ENCODE measurements at places on chromosomes 11 and 22.

DNA sequence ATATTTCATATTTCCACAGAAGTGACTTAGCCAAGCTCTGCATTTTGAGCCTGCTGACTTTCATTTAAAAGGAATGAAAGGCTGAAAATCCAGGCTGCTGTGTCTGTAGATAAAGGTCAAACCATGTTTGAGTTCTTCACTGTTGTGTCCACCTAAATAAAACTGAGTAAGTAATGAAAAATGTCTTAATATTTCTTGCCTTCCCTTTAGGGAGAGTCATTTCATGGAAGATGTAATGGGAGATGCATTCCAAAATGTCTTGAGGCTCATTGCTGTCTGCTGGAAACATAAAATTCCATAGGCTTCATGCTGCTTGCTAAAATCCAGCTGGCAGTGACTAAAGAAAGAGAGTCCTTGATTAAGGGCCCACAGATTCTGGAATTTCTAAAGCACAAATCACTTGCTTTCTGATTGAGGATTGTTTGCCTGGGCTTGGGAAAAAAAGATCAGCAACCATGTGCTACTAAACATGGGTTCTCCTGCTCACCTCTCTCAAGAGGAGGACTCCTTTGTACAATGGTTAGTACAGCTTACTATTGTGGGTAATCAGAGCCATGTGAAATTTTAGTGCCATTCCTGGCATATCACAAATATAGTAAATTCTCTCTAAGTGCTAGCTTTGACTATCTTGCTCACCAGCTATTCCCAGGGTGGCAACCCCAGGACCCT is 56.9 kb downstream of the PANX1 start:
- no peak for DNase-seq

- no peak for DNase-seq
These were observed 31.7 kb downstream of the POU2F3 start for GRCh38 chr11:120271672-120272071.

DNA sequence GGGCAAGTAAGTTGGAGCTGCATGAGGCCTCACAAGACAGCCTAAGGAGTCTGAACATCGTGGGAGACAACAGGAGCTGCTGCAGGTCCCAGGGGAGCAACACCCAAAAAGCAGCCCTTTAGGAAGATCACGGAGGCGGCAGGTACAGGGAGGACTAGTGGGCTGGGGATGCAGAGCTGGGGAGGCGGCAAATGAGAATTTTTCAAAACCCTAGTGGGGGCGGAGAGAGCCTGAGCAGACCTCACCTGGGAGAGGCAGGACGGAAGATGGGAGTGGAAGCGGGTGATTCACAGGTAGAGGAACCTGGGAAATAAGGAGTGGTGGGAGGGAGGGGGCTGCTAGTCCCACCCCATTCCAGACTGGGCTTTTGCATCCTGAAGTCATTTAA is 42.1 kb downstream of the DKK3 start:
- DNase-seq, result no peak

GRCh38 chr11:28457481-28458065 is 349.4 kb downstream of the METTL15 start:
- no peak for DNase-seq

GRCh38 chr22:37345863-37346504 is 63.7 kb downstream of the CYTH4 start:
- DNase-seq, result no peak

GRCh38 chr11:115164774-115165173 is 339.4 kb downstream of the CADM1 start:
- DNase-seq, result peak; percentile 50

- no peak for DNase-seq
These were observed 90.1 kb downstream of the PDHX start for GRCh38 chr11:35006389-35007128.

DNA sequence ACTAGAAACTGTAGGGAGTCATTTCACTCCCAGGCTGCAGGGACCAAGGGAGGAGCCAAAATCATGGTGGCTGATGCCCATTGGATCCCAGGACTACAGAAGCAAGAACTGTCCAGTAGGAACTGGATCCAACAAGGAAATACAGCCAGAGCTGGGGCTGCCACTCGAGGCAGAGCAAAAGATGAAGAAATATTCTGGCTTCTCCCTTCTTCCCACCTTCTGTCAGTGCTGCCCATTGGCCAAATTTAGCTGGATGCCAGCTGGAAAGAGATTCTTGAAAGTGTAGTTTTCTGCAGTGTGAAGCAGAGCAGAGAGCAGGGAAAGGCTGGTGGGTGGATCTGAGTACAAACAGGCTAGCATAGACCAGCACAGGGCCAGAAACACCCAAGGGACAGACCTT is 45.6 kb downstream of the COMMD9 start:
- DNase-seq, result no peak

DNA sequence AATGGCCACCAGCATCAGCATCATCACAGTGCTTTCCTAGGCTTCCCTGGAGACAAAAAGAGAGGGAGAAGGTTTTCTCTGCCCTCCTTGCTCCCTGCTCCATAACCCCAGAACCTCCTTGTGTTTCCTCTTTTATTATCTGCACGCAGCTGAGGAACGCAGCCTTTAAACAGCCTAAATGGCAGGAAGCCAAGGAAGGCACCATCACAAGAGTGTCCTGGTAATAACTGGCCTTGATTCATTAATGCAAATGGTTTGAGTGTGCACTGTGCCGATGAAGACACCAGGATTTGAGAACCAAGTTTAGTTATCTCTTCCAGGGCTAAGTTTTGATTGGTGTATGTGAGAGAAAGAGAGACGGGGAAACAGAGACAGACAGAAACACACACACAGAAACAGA is 29.4 kb upstream of the DRD2 start:
- DNase-seq, result no peak

- no peak for DNase-seq
These were observed 27.7 kb upstream of the EIF3M start for GRCh38 chr11:32555895-32556294.

- no peak for DNase-seq
These were observed 85.0 kb upstream of the ANO1 start for GRCh38 chr11:69992943-69993694.

DNA sequence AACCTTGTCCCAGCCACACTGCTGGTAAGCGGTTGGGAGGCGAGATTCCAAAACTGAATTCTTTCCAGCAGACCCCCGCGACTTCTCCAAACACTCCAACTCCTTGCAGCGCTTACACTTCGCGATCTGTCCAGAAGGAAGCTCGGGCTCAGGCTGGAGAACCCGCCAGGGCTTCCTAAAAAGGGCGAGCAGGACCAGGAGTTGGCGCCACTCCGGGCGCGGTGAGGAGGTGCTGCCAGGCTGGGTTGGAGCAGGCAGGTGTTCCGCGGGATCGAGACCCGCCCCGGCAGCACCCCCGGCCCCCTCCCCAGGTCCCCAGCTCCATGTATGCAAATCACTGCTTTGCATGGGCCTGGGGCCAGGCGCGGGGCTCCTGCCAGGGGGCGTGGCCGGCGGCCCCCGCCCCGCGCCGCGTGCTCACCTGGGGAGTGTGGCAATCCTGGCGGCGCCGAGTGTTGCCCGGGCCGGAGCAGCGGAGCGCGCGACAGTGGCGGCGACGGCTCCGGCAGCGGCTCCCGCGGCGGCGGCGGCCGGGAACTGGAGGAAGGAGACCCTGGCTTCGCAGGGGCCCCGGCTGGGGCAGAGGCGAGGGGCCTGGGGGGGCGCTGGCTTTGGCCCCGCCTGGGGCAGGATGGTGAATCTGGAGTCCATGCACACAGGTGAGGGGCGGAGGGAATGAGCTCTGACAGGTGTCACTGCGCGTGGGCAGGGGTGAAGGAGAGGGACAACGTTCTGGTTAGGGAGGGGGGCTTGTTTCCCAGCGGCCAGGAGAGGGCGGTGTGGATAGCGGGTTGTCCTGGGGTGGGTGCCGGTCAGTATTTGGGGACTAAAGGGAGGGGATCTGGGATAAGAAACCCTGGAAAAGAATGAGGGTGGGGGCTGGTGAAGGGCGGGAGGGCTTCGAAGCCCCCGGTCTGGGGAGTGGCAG is at the start of gene POU2F3:
Gene POU2F3, plus strand, starts transcription at position 428 of the 928 bp plus-strand sequence. Its CDS starts 204 bp downstream, at position 632.
- DNase-seq, result no peak

DNA sequence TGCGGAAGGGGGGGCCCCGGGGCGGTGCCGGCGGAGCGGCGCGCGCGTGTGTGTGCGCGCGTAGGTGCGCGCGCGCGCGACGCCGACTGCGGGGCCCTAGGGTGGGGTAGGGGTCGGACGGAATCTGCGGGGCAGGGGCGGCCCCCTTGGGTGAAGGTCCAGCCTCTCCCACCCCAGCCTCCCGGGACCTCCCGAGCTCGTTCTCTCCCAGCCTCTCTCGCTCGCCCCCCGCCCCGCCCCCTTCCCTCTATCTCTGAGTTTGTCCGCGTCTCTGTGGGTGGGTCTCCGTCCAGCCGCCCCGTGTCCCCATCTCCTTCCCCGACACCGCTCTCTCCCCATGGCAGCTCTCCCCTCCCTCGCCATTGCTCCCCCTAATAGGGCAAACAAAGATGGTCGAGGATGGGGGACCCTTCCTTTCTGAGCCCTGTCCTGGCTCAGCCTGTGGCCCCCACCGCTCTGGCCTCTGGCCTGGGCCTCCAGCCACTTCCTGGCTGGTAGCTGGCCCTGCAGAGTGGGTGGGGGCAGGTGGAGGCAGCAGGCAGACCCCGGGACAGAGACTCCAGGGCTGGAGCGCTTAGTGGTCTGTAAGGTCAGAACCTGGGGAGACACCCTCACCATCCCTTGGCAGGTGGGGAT is 33.0 kb upstream of the PRR5 start:
- no peak for DNase-seq

DNA sequence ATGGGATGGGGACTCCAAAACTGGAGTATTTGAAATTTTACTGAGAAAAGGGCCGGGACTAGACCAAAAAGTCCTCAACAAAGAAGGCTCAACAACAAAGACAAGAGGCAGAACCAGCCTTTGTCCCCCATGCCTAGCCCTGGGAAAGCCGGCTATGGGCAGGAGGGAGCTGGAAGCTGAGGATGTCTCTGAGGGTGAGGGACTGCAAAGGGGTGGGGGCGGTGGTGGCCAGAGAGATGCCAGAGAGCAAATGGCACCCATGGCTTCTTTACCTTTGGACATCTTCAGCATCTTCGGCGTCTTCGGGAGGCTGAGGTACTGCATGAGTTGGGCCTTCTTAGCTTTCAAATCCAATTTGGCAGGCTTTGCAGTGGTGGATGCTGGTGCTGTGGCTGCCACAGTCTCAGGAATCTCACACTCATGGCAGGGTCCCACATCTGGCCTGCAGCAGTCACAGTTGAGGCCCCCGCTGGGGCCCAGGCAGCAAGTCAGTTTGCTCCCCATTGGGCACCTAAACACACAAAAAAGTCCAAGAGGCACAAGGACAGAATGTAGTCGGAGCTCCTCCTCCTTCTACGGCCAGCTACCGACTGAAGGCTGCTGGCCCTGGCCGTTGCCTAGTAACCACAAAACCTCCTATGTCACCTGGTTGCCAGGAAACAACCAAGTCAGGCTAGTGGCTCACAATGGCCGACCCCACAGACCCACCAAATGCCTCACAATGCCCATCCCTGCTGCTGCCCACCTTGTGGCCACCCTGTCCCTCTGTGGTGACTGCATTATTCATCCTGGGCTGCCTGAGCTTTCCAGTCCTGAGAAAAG is at the start of gene C22orf42:
Gene C22orf42, minus strand, starts transcription at position 592 of the 822 bp plus-strand sequence. Its CDS starts 88 bp downstream, at position 504.
- DNase-seq, result no peak

DNA sequence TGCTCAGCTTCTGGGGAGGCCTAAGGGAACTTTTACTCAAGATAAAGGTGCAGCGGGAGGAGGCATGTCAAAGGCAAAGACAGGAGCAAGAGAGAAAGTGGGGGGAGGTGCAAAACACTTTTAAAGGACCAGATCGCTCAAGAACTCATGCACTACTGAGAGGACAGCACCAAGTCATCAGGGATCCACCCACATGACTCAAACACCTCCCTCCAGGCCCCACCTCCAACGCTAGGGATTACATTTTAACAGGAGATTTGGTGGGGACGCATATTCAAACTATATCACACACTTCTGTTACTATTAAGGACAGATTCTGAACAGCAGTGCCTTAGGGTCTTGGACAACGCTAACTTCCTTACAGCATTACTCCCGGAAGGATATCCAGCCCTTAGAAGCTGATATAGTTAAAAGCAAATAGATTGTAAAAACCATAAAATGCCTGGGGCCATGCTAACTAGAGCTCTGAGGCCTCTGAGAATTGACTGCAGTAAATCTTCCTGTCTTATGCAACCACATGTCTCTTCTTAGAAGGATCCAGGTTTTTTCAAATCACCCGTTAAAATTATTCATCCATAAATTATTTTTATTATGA is 16.7 kb upstream of the ZC3H12C start:
- DNase-seq, result no peak

DNA sequence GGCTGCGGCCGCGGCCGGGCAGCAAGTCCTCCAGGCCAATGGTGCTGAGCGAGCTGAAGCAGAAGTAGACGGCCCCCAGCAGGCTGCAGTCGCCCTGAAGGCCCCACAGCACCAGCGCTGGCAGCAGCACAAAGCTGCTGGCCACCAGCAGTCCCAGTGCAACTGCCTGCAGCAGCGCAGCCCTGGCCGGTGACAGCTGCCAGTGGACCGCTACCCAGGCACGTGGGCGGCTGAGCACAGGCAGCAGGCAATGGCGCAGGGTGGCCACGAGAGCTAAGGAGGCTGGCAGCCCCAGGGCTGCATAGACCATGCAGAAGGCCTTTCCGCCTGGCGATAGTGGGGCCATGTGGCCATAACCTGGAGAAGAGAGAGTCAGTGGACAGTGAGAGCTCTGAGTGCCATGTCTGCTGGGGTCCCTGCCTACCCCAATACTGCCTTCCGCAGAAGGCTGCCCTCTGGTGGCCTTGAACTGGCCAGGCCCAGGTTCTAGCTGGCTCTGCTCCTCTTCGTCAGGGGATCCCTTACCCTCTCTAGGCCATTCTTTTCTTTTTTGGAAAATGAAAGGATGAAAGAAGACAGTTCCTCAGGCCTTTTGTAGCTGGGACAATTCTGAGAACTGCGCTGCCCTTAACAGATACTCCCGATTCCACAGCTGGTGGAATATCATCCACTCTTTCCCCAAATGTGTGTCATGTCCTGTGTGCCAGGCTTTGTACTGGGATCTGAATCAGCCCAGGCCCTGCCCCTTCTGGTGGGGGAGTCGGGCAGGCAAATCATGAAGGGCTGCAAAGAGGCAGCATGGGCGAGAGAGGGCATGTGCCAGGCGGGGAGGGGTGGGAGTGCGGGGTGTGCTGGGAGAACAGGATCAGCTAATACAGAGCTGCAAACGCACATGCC is 1.8 kb downstream of the KCNK7 start:
- no peak for DNase-seq

GRCh38 chr11:119797123-119797611 is 68.2 kb upstream of the NECTIN1 start:
- no peak for DNase-seq

GRCh38 chr11:116136987-116137674 is 632.9 kb upstream of the CADM1 start:
- DNase-seq, result no peak

DNA sequence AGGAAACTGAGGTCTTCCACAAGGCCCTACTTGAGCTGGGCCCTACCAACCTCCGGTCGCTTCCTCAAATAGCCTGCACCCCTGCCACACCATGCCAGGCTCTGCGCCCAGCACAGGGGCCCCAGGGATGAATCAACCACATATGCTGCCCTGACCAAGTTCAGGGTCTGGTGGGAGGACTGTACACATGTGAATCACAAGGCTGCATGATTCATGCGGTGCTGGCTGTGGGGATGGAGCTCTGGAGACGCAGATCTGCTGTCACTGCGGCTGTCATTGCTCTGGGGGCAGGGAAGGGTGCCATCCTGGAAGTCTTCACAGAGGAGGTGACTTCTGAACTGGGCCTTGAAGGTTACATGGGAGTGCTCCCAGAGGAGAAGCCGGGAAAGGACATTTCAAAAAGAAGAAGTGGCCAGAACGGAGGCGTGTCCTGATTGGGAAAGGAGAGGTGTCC is 21.5 kb downstream of the CYTH4 start:
- no peak for DNase-seq
